ENCODE measurements at places on chromosomes 2 and 18.

- DNase-seq = no peak
Observed at GRCh38 chr2:96642564-96643360, at the start of gene FER1L5. Gene FER1L5 (plus strand): TSS chr2:96642764. CDS start chr2:96642837, 73 bp downstream.

GRCh38 chr18:78525366-78526111 is 454.1 kb upstream of the SALL3 start:
- no peak for DNase-seq

GRCh38 chr2:183991968-183992367 is 606.4 kb upstream of the ZNF804A start:
- no peak for DNase-seq

DNA sequence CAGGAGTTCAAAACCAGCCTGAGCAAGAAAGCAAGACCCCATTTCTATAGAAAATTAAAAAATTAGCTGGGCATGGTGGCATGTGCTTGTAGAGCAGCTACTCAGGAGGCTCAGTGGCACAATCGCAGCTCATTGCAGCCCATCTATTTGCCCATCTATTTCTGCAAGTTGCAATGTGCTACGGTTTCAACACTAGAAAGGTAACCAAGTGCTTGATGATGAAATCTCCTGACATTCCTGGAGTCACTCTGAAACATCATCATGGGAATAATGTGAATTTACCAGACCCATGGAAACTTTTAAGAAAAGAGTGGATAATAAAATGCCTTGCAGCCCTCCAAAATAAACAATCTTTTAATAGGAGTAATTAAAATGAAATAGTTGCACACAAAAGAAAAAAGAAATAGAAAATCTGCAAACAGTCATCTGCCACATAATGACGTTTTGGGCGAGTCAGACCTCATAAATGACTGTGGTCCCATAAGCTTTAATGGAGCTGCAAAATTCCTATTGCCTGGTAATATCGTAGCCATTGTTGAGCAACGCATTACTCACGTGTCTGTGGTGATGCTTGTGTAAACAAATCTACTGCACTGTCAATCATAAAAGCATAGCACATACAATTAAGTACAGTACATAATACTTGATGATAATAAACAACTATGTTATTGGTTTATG is 46.6 kb upstream of the AMMECR1L start:
- no peak for DNase-seq

GRCh38 chr2:182858671-182859070 is 7.8 kb downstream of the FRZB start:
- DNase-seq = no peak

DNA sequence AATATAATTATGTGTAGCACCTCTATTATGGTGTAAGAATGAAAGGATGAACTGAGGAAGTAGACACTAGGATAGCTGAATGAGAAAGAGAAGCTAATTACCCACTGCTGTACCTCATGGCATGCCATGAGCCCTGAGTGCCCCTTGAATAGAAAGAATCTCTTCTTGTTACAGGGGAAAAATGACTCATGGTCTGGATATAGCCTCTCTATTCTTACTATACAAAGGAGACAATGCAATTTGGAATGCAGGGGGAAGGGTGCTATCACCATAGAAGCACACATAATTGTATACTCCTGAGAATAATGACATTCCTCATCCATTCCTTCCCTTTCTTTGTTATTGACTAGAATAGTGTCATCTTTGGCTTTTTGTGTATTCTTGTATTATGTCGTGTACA is 385.2 kb downstream of the CDH7 start:
- no peak for DNase-seq

DNA sequence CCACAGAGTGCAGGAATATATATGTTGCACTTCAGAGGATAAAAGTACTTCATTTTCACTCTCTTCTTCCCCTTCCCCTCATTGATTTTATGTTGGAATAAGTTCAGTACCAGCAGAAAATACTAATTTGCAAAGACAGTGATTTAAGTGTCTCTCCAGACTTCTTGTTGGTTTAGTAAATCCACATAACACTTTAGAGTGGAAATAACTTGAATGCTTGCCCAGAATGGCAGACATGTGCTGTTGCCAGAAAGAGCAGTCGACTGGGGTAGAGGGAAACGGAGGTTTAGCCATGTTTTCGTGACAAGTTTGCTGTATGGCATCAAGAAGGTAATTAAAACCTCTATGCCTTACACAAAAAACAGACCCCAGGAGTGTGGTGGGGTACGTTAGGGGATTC is 246.0 kb upstream of the CXCR4 start:
- DNase-seq = no peak

DNA sequence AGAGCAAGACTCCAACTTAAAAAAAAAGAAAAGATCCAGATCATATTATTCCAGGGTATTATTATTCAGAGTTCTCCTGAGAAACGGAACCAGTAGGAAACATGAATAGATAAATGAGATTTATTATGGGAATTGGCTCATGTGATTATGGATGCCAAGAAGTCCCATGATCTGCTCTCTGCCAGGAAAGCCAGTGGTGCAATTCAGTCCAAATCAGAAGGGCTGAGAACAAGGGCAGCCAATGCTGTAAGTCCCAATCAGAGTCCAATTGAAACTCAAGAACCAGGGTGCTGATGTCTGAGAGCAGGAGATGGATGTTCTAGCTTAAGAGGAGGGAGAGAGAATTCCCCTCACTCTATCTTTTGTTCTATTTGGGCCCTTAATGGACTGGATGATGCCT is 7.8 kb downstream of the SCYGR2 start:
- DNase-seq = no peak

DNA sequence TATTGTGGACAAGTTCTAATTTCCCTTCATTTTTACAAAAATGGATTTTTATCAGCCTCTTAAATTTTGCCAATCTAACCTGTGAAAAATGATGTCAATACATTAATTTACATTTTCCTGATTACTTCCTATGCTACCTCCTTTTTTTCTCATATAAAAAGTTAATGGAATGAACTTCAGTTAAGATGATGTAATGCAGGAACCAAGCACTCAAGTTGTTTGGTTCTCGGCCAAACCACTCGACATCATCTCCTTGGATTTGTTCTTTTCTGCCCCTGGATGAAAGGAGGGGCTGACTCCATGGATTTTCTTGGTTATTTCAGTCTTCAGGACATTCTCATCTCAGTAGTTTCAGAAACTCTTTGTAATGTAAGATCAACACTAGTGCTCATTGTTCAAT is 253.1 kb upstream of the NXPH2 start:
- no peak for DNase-seq

- DNase-seq = no peak
Observed at GRCh38 chr2:157168501-157168900, 89.0 kb upstream of the GALNT5 start.

GRCh38 chr2:10884574-10884975 is 27.2 kb upstream of the KCNF1 start:
- DNase-seq = no peak

DNA sequence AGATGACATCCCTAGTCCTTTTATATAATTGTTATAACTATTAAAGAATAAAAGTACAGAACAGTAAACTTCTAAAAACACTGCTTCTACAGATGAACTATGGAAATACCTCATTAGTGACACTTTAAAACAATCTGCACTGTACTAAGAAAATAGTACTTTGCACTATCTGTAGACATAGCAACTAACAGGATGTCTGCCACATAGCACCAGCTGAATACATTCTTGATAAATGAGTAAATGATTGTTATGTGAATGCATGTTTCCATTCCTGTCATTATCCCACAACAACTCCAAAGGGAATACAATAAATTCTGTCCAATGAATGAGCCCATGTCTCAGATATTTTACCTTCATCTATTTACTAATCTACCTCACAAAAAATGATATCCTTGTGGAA is 115.3 kb upstream of the SLC35G4 start:
- DNase-seq = no peak

GRCh38 chr2:64359892-64360657 is 93.9 kb upstream of the LGALSL start:
- no peak for DNase-seq

- no peak for DNase-seq
Observed at GRCh38 chr2:241217320-241218031, 29.0 kb downstream of the ANO7 start.

DNA sequence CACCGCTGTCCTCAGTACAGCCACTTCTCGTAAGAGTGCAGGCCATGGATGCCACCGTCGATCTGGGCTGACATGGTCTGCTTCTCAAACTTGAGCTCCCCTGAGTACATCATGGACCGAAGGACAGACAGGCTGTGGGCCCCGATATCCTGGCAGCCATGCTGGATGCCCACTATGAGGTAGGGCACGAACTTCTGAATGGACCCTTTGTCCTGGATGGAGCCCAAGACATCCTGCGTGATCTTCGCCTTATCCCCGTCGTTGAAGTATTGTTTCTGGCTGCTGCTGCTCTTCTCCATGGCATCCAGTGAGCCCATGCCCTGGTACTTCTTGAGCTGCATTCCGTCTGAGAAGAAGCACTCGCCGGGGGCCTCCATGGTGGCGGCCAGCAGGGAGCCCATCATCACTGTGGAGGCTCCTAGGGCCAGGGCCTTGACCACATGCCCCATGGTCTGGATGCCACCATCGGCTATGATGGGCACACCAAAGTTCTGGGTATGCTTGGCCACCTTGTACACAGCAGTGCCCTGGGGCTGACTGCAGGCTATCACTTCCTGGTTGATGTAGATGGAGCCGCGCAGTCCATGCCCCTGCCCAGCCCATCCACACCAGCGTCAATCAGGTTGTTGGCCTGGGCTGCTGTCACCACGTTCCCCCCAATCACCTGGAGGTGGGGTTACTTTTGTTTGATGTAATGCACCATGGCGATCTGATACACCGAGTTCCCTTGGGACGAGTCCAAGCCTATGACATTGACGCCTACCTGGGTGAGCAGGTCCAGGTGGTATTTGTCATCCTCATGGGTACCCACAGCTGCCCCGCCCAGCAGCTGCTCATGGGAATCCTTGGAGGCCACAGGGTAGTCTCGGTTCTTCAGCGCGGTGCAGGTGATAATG is 21.8 kb downstream of the CFLAR start:
- DNase-seq = no peak

DNA sequence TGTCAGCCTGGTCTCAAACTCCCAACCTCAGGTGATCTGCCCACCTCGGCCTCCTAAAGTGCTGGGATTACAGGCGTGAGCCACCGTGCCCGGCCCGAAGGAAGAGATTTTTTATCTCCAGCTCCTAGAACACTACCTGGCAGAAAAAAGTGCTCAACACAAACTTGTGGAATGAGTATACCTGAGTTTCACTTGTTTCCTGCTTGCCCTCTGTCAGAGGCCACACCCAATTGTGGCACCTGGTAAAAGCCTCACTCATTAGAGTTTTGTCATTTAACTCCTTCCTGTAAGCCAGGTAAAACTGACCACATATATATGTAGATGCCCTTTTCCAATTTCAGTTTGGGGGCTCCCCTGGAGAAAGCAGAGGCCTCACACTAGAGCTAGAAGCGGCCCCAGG is 42.2 kb upstream of the RTN4 start:
- no peak for DNase-seq

Measured in stimulated activated CD8-positive, alpha-beta memory T cell treated with anti-CD3 and anti-CD28 coated beads, Interleukin-2, amount 100 ng/mL, for 1 hour (primary cell).